ENCODE measurements at places on chromosomes 7 and 10.
A peak's percentile ranks its signal among the peaks of the same experiment; 100 is the strongest.

GRCh38 chr10:48451969-48452878 lies 145.7 kb downstream of the MAPK8 start:
- DNase-seq = no peak

DNA sequence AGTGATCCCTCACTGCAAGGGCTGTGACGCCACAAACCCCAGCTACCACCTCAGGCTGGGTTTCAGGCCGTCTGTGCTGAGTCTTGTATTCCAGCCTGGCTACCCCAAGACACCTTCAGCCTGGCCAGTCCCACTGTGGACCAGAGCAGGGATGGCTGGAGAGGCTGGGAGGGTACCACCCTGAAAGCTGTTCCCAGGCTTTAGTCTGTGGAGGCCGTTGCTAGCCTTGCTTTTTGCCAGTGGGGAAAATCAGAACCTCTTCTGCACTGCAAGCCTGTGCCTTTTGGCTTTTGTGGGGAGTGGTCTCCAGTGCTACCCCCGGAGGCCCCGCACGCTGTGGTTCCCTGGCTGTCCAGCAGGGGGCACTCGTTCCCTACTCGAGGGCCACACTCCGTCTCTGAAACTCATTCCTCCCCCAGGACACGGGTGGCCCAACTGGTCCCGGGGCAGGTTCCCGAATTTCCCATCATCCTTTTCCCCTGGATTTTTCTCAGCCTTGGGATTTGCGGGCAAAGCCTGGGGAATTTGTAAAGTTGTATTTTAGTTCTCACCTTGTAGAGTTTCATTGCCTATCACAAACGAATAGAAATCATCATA lies 128.4 kb upstream of the BTBD16 start:
- DNase-seq = no peak

GRCh38 chr10:72645263-72645858 lies 19.5 kb upstream of the MICU1 start:
- DNase-seq = no peak

DNA sequence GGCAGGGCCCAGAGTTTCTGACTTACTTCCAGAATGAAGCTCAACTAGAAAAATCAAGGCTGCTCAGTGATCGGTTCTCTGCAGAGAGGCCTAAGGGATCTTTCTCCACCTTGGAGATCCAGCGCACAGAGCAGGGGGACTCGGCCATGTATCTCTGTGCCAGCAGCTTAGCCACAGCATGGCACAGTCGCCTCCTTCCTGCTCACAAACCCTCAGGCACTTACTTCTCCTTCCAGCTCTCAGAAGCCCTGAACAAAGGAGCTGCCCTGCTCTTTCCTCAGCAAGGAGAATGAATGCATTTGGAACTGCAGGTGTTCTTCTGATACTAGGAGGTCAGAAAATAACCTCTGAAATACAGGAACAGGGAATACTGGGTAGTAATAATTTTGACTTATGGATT lies 219.7 kb upstream of the PRSS1 start:
- DNase-seq = no peak

GRCh38 chr10:113073549-113074189 lies 123.6 kb downstream of the TCF7L2 start:
- DNase-seq = peak; percentile 96

DNA sequence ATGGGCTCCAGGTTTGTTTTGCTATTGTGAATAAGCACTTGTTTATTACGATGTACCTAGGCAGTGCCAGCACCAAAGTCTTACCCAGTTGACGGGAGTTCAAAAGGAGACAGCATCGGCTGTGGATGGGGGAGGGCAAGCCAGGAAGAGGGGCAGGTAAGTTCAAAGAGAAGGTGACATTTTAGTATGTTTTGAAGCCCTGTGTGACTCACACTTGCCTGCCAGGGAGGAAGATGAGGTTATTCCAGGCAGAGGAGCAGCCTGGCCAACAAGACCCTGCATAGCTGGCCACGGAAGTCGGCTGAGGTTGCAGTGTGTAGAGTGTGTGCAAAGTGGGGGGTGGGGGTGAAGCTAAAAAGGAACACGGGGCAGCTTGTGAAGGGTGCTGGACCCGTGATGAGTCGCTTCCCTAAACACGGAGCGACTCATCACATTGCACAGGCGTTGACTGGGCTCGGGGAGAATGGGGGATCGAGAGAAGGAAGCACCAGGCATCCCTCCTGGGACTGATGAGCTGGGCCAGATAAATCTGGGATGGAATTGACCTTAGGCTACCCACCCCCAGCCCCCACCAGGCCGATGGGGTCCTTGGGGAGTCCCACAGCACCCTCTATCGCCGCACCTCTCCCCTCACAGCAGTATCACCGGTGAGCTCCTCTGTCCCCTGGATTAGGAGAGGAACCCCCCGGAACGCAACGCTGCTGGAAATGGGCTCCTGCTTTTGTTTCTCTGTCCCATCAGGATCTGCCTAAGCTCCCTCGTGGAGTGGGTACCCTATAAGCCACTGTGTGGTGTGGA lies 97.9 kb upstream of the IKZF1 start:
- DNase-seq = no peak

DNA sequence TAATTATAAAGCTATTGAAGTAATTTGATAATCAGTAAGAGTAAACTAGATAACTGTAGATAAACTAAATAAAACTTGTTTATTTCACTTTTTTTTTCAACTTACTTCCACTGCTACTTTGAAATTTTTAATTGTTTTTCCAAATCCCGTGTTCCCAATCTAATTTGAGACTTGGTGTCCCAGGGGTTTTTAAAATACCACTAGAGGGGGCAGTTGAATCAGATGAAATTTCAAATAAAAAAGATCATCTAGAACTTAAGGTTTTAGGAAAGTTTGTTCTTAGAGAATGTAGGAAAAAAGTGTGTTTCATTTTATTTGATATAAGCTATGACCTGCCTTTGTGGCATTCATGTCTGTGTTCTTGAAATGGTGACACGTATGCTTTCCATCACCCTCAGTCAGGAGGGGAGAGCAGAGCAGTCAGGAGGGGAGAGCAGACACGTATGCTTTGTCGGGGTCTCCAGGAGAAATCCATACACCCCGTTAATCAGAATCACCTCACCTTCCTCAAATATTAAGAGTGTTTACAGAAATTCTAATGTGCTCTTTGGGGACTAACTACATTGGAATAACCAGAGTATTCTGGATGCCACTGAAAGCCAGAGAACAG lies 49.9 kb downstream of the C10orf67 start:
- DNase-seq = peak; percentile 6

- DNase-seq = no peak
These were observed 378.5 kb downstream of the DNAJB6 start for GRCh38 chr7:157715071-157715937.

- DNase-seq = no peak
These were observed 14.6 kb upstream of the STMP1 start for GRCh38 chr7:135647755-135648154.

DNA sequence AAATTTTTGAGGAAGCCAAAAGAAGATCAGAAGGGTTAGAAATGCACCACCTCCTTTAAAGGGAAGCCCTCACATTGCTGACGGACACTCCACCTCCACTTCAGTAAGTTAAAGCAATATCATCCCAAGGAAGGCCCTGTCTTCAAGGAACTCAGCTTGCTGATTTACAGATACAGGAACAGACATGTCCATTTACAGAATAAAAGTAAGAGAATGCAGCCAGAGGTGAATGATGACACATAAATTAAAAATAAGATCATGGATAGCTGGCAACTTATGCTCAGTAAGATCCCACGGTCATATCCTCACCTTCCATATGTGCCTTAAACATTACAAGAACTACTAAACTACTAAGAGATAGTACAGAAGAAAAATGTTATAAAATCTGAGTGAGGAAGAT lies 20.4 kb downstream of the GRB10 start:
- DNase-seq = no peak

DNA sequence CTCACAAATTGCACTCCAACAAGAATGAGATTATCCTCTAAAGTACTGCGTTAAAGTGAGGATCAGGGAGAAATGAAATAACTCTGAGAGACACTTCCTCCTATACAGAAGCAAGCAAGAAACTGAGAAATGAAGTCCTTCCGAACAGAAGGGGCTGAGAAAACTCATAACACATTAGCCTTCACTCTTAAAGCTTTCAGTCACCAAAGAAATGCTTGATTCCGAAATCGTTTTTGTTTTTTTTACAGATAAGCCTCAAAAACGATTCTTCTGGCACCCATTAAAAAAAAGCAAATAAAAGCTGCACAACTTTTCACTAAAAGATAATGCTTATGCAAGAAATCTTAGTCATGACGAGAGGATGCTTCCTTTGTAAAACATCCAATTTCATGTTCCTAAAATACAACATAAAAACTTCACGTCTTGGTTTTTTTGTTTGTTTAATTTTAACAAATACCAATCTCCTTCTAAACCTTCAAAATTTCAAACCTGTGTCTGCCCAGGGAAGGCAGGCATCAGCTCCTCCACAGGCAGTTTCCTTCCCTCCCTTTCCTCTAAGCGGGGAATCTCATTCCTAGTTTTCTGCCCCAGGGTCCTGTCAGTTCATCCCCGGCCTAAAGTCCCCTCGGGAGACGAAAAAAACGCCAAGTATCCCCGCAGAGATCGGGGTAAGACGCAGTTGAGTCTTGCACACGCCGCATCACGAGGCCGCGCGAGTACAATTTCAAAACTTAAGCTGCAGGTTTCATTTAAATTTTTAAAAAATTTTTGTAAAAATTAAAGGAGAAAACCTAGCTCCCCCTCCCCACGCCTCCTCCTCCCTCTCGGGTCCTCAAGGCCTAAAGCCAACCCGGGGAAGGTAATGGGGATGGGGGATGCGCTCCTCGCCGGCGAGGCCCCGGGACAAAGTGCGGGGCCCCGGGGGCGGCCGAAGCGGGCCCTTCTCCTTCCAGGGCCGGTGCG lies 1.1 kb downstream of the BAZ1B start:
- peak; percentile 35 for DNase-seq

DNA sequence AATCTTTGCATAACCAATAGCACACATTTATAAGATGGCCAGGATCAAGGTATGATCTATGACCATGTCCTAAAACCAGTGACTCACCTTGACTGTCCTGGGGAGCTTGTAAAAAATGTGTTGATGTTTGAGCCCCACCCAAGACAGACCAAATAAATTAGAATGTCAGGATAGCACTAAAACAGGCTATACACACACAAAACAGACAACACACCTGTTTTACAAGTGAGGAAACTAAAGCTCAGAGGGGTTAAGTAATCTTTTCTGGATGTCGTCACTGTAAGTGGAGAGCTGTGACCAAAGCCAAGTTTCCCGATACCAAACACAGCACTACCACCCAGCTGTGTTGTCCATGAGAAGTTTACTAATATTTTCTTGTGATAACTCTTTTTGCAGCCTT lies 84.5 kb downstream of the AVL9 start:
- DNase-seq = no peak

DNA sequence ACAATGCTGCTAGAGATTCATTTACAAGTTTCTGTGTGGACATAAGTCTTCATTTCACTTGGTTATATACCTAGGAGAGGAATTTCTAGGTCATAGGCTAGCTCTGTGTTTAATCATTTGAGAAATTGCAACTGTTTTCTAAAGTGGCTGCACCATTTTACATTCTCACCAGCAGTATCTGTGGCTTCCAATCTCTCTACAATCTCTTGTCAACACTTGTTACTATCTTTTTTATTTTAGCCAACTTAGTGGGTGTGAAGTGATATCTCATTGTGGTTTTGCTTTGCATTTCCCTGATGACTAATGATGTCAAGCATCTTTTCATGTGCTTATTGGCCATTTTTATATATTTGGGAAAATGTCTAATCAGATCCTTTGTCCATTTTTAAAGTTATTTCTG lies 53.0 kb upstream of the DRGX start:
- DNase-seq = peak; percentile 23

DNA sequence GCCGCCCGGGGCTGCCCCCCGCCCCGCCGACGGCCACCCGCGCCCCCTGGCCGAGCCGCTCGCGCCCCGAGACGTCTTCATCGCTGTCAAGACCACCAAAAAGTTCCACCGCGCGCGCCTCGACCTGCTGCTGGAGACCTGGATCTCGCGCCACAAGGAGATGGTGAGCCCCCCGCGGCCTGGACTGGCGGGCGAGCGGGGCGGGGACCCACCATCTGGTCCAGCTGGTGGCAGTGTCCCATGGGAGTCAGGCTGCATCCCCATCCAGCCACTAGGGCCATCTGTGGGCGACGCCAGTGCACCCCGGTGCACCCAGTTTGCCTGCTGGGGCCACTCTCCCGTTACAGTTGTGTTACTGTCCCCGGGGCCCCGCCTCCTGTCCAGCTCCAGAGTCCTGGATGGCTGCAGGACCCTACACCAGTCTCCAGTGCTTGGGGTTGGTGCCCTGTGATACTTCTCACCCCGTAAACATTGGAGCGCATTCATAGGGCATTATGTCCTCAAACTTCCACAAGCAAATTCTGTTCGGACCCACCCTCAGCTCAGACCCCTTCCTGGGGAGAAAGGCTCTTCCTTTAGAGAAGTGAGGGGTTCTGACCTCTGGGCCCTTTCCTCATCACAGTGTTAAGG lies 672 bp downstream of the LFNG start:
- no peak for DNase-seq

DNA sequence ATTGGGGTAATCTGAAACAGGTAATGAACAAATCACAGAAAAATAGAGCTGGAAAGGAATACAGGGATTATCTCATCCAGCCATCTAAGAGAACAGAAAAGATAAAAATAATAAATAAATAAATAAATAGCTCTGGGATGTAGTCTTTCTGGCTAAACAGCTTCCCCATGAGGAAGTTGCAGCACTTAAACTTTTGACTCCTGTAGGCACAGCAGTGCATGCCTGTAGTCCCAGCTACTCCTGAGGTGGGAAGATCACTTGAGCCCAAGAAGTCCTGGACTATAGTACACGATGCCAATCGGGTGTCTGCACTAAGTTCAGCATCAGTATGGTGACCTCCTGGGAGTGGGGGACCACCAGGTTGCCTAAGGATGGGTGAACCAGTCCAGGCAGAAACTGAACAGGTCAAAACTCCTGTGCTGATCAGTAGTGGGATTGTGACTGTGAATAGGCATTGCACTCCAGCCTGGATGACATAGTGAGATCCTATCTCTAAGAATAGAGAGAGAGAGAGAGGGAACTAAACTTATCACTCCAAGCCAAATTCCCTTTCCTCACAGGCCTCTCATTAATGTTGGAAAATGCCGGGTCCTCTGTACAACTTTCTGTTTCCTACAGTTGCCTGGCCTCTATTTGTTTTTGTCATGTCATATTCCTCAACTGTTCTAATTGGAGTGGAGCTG lies 61.7 kb upstream of the CDK13 start:
- no peak for DNase-seq

DNA sequence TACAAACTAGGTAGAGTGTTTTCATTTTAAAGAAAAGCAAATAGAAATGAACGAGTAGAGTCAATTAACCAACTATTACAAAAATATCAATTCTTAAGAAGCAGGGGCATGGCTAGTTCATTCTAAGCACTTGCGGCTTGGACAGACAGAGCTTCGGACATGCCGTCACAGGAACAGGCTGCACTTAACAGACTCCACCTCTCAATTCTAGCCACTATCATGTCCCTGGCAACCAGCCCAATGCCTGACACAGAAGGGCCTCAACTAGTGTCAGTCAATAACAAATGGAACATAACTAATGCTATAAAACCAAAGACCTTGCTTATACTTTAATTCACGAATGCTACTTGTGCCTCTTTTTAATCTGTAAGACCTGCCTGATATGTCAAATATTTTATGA lies 74.4 kb downstream of the TPK1 start:
- no peak for DNase-seq

GRCh38 chr10:123375738-123376137 lies 221.5 kb downstream of the BUB3 start:
- no peak for DNase-seq
